Motor neuron (in vitro differentiated cells): ENCODE measurements at places on chromosomes 1 and 21.
A peak's percentile ranks its signal among the peaks of the same experiment; 100 is the strongest.

DNA sequence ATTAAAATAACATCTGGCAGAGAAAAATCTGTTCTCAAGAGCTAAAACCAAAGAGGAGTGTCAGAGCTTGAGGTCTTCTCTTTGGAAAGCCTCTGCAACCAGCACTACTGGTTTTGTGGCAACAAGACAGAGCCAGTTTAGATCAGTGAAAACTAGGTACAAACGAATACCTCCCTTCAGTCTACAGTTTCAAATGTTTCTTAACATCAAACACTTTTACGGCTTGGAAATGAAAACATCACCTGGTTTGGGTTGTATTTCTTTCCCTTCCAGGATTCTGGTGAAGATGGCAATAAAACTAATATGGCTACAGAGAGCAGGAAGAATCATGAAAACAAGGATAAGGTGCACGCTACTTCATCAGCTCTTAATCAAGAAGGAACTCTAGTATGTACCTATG, 339.4 kb upstream of the ESRRG start:
- no peak for ATAC-seq

- ATAC-seq: peak; percentile 29
Observed at GRCh38 chr1:225653463-225654276, 747 bp upstream of the ENAH start.

DNA sequence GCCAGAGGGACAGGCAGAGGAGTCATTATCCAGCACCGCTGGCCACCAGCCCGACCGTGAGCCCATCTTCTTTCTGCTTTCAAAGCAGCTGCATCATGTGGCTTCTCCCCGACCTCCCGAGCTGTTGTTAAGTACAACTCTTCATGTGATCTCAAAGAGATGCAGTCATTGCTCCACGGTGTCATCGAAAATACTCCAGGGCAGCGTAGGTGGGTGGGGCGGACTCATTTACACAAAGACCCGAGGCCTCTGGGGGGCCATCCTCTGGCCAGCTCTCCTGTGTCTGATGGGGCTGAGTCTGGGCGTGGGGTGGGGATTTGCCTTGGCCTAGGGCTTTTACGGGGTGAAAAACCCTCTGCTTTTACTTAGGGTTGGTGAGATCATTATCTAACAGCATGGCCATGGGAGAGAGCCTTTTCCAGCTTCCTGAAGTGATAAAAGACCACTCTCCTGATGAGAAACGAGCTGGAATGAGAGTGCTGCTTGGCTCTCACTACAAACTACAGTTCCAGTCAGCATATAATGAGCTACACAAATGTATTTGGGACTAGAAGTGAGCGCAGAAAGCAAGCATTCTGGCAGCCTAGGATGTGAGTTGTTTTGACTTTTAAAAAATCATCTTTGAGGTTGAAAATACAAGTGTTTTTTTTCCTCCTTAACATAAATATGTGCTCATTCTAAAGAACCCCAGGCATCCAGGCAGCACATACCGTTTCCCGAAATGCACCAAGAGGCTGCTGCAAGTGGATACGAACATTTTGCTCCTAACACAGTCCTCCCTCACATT, 165.0 kb downstream of the RHOU start:
- peak; percentile 94 for ATAC-seq

GRCh38 chr21:17612023-17612564, 607 bp downstream of the BTG3 start:
- ATAC-seq: no peak

DNA sequence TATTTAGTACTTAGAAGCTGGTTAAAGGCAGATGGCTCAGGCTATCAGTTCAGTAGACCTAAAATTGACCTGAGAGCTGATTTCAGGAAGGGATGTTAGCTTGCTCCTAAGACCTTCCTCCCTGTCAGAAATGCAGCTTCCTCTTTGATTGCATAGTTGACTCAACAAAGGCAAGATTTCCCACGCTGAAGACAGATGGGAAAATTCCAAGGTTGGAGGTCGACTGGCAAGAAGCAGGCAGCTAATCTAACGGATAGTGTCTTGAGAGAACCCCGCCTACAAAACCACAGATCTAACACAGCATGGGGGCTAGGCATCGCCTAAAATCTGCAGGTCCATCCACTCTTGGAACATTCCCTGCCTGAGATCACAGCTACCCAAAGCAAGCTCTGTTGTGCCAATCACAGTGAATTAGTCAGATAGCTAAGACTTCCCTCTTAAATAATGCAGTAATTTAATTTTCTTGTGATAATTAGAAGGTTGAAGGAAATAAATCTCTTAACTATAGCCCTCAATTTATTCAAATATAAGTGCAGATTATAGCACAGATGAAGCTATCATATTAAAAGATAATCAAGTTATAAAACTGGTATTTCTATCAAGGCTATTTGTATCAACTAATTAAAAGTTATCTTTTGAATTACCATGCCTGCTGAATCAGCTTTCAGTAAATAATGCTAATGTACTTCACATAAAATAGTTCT, 357.8 kb upstream of the SGIP1 start:
- peak; percentile 33 for ATAC-seq

GRCh38 chr1:31723828-31724359, 20.1 kb upstream of the COL16A1 start:
- peak; percentile 60 for ATAC-seq

GRCh38 chr1:180504186-180504585, 1.8 kb upstream of the ACBD6 start:
- no peak for ATAC-seq

- ATAC-seq: no peak
Observed at GRCh38 chr1:45254490-45254889, 48.1 kb upstream of the ZSWIM5 start.

DNA sequence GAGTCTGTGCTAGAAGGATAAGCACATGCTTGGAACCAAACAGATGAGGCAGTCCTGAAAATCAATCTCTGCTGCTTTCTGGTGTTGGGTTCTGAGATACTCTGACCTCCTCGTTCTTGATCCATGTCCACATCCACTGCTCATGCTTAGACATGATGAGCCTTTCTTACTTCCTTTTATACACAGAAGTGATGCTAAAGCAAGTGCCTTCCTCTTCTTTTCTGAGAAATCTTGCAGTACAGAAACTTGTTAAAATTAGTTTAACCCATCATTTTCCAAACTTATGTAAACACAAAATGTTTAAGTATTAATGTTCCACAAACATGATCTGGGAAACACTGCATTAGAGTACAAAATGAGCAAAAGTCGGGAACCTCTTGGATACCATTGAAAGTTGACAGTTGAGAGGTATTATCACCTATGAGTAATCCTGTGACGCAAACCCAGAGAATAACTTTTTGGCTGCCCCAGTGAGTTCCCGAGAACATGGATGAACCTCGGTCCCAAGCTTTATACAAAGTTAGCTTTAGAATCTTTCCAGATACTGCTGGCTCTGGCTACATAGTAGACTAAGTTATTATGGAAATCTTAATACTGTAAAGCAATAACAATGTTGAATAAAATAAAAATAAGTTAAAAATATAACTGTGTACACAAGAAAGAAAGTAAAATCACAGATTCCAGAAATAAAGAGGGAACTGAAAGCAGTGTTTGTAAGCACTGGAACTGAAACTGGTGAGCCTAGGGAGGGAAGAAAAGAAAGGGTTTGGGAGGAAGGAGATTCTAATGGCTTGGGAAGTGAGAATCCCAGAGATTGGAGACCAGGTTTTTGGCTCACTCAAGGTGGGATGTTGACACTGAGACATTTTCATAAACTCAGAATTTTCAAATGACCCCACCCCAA, 429.3 kb upstream of the RUNX1 start:
- ATAC-seq: no peak

DNA sequence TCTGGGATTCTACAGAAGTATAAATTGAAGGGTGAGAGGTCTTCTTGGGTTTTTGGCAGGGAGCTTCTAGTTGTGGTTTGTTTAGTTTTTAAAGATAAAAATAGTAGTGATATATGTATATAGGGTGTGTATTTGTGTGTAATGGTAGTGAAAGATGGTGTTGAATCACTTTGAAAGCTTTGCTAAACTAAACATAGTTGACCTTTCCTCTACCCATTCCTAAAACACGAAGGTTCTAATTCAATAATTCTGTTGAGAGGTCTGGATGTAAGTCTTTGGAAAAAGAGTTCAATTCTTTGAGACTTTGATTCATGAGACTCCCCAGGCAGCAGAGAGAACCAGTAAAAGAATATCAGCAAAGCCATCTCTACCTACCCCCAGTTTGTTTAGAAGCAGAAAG, 247.9 kb upstream of the DUSP10 start:
- ATAC-seq: no peak

DNA sequence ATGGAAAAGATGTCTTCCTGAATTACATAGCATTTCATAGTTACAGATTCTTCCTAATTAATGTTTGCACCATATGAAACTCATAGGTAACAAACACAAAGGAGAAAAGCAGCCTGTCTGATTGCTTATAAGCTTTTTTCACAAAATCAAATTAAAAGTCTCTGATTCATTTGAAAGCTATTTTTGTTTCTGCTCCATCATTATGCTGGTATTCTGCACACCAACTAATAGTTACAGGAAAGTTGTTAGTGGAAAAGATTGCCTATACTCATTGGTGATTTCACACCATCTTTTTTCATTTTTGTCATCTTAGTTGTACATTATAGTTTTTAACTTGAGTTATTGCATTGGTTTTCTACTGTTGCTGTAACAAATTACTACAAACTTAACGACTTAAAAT, 70.0 kb downstream of the PRKAA2 start:
- ATAC-seq: no peak

DNA sequence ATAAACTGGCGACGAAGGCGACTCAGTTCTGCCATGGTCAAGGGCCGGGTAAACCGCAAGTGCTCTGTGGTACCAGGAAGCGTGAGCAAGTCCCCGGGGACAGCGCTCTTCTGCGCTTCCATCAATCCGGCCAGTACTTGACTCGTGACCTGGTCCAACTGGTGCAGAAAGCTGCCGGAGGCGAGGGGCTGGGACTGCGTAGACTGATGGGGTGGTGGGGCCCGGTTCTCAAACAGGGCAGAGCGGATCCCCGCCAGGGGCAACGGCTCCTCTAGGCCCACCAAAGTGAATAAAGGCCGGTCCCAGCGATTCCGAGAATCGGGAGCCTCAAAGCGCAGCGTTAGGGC, 852 bp downstream of the KTI12 start:
- peak; percentile 38 for ATAC-seq

DNA sequence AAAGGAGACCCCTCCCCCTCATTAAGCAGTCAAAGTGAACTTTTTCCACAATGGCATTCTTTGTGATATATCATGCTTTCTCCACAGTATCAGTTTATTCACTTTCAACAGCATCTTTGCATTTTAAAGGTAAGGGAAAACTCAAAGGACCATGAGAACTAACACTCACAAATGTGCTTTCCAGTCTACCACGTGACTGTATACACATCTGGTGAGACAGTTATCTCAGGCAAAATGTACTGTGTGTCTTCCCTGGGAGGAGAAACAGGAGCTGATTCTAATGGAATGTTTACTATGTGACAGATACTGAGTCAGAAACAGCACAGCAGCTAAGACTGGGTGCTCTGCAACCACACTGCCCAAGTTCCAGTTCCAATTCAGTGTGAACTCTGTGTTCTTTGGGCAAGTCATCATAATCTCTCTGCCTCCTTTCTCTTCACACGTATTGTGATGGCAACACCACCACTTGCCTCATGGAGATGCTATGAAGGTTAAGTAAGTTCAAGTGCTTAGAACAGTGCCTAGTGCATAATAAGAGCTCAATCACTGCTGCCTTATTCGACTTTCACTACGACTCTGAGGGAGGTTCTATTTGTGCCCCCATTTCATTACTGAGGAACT, 79.0 kb downstream of the SLC45A1 start:
- peak; percentile 89 for ATAC-seq

- ATAC-seq: peak; percentile 58
Observed at GRCh38 chr21:46483300-46484295, 24.9 kb downstream of the DIP2A start.

DNA sequence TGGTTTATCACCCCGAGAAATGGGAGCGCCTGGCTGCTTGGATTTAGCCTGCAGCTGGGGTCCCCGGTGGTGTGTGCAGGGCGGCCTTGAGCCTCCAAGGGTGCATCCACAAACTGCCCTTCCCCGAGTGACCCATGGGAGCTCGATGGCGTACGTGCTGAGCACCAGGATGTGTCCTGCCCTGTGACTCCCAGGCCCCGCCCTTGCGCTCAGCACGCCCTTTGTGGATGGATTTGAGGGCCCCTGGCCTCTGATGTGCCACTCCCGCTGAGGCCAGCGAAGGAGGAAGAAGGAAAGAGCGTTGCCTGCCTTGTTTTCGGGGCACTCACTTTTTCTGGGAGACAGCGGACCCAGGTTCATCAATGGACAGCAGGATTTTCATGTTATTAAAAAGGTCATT, 1.7 kb upstream of the TFF3 start:
- no peak for ATAC-seq

DNA sequence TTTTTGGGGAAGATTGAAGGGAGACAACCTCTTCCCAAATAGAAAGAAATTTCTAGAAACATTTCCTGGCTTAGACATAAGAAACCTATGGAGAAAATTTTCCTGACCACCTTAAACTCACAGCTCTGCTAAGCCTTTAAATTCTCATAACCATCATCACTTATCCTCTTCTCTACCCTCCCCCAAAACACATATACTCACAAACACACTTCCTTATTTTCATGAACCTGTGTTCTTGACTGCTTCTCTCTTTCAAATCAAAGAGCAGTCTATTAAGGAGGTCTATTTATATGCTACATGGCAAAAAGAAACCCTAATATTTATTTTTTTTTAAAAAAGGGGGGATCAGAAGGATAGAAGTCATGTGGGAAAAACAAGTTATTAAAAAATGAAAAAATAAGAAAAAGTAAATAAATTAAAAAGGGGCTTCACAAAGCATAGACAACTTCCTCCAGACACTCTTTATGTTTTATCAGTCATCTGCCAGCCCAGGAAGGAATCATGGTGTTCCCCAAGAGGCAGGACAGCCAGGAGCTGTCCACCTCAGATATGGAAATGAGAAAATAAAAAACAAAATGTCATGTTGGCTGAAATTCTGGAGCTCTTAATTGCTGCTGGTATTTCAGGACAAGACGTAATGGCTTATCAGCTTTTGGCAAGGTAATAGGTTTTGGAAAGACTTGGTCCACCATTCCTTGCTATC, 12.8 kb upstream of the RGS2 start:
- no peak for ATAC-seq

DNA sequence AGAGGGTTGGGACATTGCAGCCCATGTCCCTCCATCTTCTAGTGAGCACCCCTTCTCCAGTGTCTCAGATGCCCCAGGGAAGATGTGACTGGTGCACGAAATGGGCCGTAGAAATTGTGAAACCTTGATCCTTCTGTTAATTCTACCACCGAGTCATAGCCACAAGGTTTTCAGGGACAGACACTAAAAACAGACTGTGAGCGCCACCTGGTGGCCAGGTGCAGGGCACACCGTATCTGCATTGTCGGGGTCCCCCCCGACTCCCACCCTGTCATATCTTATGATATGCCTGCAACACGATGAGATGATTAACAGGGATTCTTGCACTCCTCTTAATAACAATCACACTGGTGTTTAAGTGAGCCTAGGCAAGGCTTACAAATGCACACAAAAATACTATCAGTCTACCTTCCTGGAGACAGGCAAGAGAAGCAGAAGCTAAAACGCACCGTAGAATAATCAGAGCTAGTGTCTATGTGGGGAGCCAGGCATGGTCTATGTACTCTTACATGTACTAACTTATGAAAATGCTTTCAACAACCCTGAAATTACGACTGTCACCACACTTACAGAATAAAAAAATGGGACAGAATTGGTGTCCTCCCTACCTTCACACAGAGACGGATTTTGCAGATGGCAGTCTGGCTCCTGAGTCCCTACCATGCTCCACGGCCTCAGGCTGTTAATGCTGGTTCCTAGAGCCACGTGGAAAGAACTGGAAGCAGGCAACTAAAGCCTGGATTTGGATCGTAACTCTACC, 57.9 kb downstream of the FHAD1 start:
- peak; percentile 65 for ATAC-seq
